ENCODE measurements at places on chromosomes 4 and X.
A peak's percentile ranks its signal among the peaks of the same experiment; 100 is the strongest.

DNA sequence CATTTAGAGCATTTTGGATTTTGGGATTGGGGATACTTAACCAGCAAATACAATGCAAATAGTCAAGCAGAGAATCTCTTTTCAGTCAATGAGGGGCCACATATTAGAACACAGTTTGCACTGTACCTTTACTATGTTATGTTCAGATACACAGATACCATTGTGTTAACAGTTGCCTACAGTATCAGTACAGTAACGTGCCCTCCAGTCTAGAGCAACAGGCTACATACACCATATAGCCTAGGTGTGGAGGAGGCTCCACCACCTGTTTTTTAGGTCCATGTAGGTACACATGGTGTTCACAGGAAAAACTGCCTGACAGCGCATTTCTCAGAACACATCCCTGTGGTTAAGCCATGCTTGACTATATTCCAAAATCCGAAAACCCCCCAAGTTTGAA lies 9.1 kb downstream of the GRPEL1 start:
- DNase-seq, result no peak

DNA sequence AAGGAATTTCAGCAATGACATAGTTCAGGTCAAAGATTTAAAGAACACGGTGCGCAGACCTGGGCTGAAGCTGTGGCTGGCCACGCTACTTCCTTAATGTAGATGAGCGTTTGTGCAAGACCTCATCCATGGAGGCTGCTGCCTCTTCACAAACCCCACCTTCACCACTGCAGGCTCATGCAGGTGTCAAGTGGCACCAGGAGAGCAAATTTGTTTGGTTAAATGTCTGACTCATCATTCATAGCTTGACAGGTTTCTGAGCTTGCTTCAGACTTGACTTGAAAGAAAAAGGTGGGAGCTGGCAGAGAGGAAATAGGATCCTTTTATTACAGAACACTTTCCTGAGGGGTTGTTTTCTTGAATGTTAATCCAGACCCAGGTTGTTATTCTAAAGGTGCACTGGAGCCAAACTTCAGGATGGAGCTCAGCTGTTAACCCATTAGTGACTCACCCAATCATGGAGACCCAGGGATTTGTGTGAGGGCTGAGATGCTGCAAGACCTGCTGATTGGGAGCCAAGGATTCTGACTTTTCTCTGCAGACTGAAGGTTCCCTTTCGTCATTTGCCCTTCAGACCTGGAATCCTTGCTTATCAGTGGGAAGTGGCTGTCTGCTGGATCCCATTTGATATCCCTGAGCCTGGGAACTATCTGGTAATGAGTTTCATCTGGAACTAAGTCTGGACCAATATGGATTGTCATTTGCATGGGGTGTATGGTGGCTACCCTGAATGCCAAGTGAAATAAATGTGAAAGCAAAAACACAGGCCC lies 315.3 kb downstream of the PTTG2 start:
- DNase-seq, result no peak

- no peak for DNase-seq
Observed at GRCh38 chr4:165992283-165992682, 119.2 kb downstream of the TLL1 start.

DNA sequence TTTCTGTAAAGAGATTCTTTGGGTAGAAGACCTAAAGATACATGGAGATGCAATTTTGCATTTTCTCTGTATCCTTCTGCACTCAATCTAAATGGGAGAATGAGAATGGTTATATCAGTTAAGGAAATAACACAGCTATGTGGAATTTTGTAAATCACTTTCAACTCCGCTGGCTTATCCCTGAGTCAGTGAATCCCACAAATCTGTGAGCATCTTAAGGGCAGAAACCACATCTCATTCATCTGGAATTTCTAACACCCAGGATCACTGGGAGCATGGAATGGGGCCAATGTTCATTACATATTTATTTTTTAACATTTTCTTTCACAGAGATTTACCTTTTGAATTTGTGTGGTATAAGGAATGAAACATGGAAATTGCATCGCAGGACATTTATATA lies 167.8 kb downstream of the CFAP47 start:
- DNase-seq, result no peak

DNA sequence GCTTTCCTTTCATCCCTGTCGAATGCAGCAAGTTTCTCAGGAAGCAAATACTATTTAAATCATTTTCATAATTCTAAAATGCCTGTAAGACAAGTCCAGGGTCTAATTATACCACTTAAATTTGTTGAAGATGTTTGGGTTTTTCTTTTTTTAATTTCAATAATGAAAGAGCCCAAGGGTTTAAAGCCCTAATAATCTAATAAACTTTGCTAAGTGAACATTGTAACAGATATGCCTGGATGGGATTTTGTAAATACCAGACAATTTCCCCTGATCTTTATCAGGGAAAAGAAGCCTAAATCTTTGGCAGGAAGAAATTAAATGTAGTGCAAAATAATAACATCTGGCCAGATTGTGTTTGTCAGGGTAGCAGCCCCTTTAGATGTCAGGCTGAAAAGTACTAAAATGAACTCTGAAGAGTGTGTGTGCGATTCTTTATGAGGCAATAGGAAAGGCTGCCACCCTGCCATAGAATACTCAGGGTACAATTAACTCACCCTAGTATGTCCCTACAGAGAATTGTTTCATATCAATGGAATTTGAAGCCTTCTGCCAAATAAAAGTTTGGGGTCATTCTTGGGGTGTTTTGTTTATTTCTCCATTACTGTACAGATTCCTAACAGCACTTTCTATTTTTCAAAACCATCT lies 45.6 kb downstream of the GPC3 start:
- no peak for DNase-seq

DNA sequence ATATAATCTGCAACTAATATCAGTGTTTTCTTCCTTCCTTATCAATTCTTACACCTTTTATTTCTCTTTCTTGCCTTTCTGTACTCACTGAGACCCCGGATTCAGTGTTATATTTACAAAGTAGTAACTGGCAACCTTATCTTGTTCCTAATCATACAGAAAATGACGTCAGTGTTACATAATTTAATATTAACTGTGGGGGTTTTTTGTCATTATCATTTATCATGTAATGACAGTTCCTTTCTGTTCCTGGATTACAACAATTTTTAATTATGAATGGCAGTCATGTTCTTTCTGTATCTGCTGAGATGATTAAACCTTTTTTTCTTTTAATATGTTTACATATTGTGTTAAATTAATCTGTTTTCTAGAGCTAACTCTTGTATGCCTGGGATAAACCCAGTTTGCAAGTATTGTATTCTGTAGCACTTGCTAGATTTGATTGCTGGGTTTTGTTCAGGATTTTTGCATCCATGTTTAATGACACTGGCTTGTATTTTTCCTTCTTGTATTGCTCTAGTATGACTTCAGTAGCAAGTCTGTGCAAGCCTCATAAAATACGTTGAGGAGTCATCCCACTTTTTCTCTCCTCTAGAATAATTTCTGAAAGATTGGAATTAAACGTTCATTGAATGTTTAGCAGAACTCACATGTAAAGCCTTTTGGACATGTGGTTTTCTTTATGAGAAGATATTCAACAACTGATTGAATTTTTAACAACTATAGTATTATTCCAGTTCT lies 10.4 kb upstream of the HSPA4L start:
- DNase-seq, result no peak

DNA sequence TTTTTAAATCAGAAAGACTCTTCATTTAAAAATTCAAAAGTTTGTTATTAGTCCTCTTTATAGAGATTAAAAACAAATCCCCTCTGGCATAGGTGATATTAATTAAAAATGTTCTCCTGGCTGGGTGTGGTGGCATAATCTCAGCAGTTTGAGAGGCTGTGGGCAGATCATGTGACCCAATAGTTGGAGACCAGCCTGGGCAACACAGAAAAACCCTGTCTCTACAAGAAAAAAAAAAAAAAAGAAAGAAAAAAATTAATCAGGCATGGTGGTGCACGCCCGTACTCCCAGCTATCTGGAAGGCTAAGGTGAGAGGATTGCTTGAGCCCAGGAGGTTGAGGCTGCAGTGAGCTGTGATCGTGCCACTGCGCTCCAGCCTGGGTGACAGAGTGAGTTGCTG lies 38.9 kb downstream of the RASGEF1B start:
- no peak for DNase-seq

GRCh38 chr4:131061734-131062133 lies 1965.8 kb downstream of the C4orf33 start:
- no peak for DNase-seq

DNA sequence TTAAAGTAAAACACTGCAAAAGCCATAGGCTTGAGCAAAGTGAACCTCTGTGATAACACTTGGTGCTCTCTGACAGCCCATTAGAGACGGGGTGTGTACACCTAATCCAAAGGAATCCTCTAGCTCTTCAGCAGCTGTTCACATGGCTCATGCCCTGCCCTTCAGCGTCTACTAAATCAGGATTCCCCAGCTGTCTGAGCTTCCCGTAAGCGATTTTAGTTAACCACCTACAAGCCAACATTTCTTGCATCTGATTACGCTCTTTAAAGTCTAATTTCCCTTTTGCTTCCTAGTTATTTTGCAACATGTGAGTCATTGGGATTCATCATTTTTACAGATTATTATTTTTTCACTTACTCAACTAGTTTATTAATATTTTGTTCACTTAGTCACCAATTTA lies 6.5 kb downstream of the DMD start:
- peak; percentile 93 for DNase-seq

DNA sequence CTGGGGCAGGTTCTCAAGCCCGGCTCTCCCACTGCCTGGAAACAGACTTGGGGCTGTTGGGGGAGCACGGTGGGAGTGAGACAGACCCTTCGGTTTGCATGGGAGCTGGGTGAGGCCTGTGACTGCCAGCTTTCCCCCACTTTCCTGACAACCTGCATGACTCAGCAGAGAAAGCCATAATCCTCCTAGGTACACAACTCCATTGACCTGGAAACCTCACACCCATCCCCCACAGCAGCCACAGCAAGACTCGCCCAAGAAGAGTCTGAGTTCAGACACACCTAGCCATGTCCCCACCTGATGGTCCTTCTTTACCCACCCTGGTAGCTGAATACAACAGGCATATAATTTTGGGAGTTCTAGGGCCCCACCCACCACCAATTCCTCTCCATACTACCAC lies 57.6 kb upstream of the UBQLN2 start:
- DNase-seq, result no peak

DNA sequence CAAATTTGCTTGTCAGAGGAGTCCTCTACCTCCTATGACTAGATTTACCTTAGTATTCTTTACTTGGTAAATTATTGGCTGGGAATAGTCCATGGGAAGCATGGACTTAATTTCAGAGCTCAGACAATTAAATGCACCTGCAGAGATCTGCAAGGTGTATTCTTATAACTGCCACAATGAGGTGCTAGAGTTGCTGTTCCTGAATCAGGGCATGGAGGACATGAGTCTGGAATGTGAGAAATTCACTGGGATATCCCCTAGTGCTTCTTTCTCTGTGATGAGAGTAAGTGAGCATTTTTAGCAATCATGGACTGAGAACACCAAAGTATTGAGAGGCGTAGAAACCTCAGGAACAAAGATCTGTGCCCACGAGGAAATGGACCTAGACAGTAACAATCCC lies 32.9 kb upstream of the GRID2 start:
- DNase-seq, result peak; percentile 5

DNA sequence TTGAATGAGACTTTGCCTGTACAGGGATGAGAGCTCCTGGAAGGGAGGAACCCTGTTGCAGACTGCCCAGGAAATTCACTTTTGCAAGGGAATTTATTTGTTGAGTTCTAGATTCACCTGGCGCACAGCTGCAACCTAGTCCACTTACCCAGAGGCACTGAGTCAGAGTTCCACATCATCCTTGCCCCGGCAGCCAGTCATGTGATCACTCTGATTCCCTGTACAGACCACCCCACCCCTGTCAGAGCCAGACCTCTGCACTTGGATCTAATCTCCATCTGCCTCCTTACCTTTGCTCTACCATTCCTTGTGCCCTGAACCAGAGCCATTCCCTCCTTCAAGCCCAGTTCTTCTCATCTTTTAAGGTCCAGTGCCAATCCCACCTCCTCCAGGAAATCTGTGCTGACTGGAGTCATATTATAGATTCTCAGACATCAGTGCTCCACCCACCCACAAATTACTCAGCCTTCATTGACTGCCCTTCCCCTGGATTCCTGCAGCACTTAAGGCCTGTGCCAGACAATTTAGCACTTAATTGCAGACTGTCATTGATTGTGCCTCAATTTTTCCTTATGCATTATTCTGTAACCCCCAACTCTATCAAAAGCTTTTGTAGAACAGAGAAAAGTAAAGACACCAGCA lies 84.1 kb upstream of the MAGEA4 start:
- no peak for DNase-seq

- DNase-seq, result no peak
Observed at GRCh38 chr4:184310171-184310567, 92.5 kb upstream of the ENPP6 start.

GRCh38 chr4:54225598-54226403 lies 3.3 kb upstream of the PDGFRA start:
- DNase-seq, result no peak

GRCh38 chrX:36908801-36909675 lies 99.1 kb upstream of the FAM47C start:
- DNase-seq, result peak; percentile 33

GRCh38 chr4:127905029-127905428 lies 24.3 kb downstream of the PLK4 start:
- DNase-seq, result no peak

- DNase-seq, result no peak
Observed at GRCh38 chr4:24209906-24210305, 320.1 kb upstream of the PPARGC1A start.

GRCh38 chr4:85836588-85837438 lies 361.9 kb downstream of the ARHGAP24 start:
- peak; percentile 72 for DNase-seq

DNA sequence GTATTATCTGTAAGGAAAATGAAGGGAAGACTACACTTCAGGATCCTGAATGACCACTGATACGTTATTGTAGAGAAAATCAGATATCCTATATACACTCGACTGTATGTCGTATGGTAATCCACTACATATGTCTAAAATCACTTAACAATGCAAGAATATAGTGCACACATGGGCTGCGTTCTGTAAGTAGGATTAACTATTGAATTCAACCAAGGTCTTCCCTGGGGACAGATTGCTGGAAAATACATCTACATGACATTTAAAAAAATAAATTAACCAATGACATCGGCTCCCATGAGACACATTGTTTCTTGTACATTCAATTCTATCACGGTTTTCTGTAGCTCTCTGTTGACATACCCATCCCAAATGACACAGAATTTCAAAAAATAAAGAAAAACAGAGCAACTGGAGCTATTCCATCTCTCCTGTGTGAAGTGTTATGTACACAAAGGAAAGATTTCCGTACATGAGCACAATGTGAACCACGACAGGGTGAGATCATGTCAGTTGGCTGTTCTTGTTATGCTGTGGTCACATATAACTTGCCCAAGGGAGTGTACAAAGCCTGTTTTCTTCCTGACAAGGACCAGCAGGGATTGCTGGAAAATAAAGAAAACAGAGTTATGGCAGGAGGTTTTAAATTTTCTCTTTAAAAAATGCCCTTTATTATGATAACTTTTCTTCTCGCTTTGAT lies 6.1 kb downstream of the ENOX2 start:
- DNase-seq, result peak; percentile 55

DNA sequence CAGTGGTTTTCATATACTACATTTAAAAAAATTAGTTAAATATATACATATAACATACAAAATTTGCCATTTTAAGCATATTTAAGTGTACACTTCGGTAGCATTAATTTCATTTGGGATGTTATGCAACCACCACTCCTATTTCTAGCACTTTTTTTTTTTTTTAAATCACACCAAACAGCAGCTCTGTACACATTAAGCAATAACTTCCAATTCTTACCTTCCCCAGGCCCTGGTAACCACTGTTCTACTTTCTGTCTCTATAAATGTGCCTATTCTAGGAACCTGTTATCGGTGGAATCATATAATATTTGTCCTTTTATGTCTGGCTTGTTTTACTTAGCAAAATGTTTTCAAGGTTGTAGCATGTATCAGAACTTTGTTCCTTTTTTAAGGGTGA lies 39.1 kb downstream of the TMEM164 start:
- DNase-seq, result no peak

GRCh38 chr4:174521800-174522182 lies 497 bp downstream of the HPGD start:
- DNase-seq, result no peak

Measured in LHCN-M2 (cell line).